AG04449 (cell line): ENCODE measurements at places on chromosomes 6 and 20.

GRCh38 chr20:24670341-24670872 is 201.0 kb downstream of the SYNDIG1 start:
- DNase-seq: no peak

GRCh38 chr6:119285908-119286625 is 63.5 kb downstream of the MAN1A1 start:
- no peak for DNase-seq

GRCh38 chr6:166257911-166258318 is 50.3 kb downstream of the PRR18 start:
- DNase-seq: no peak

DNA sequence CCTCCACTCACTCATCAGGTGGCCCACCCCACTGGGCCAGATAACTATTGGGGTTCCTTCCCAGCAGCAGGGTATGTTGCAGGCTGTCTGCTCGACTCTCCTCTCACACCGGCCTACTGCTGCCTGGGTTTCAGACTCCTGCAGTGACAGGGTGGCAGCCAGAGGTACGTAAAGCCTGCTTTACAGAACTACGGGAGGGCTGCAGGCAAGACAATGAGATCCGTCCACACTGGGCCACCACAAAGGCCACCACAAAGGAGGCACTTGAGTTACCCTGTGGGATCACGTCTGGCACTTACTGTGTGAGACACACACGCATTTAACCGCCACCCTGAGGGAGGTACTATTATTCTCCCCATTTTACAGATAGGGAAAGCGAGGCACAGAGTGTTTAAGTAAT is 78.5 kb downstream of the NFATC2 start:
- DNase-seq: no peak

DNA sequence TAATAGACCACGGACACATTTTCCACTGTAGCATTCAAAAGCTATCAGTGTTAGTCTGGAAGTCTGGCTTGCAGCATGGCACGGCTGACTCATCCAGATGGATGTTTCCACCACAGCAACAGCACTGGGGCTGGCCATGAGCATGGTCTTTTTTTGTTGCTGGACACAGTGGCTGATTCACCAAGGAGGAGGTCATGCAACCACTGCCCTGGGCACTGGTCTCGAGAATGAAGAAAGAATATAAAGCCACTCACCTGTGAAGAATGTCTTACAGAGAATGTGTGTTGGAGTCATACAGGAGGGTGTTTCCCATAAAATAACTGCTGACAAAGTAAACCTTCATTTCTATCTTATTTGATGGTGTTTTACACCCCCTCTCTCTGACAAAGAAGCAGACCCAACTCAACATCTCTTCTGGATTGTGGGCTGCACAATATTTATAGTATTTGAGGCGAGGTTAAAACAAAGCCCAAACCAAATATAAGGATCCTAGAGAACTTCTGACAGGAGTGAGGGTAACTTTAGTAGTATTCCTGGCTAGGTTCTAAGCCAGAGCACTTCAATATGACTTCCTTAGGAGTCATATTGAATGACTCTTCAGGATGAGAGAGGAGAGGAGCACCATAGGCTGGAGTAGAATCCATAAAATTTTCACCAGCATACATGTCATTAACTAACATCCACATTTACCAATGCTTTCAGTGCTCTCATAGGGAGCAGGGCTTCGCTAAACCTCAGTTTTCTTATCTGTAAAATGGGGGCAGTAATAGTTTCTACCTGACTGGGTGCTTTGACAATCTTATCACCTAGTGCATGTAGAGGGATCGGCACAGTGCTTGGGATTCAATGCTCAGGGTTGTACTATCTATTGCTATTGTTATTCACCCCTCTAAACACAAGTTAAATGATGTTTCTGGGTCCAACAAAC is 121.4 kb downstream of the KIF13A start:
- no peak for DNase-seq

DNA sequence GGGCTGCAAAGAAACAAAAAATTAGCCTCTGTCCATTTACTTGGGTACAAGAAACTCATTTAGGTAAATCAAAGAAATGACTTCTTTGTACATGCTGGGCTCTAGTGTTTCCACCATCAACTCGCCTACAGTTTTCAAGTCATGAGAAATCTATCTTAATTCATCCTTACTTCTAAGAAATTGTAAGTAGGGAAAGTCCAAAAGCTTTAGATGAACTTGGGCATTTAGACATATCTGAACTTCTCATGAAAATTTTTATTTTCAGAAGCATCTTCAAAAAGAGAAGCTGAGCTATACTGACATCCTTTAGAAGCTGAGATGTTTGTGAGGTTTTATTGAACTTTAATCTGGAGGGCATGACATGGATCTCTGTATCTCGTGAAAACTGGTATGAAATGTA is 117.3 kb downstream of the MYB start:
- DNase-seq: no peak

DNA sequence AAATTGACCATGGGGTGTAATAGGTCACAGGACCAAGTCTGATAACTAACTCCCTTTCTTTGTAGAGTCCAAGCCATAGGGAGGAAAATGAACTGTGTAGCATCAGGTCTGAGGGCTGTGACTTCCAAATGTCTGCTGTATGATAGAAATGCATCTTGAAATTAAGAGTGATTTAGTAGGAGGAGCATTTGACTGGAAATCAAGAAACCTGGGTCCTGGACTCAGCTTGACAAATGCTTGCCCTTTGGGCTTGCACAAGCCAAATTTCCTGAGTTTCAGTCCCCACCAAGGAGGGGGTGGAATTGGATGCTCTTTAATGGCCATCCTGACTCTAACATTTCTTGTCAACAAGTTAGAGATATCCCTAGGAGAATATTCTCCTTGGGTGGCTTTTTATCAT is 187.0 kb downstream of the PDE7B start:
- DNase-seq: no peak

DNA sequence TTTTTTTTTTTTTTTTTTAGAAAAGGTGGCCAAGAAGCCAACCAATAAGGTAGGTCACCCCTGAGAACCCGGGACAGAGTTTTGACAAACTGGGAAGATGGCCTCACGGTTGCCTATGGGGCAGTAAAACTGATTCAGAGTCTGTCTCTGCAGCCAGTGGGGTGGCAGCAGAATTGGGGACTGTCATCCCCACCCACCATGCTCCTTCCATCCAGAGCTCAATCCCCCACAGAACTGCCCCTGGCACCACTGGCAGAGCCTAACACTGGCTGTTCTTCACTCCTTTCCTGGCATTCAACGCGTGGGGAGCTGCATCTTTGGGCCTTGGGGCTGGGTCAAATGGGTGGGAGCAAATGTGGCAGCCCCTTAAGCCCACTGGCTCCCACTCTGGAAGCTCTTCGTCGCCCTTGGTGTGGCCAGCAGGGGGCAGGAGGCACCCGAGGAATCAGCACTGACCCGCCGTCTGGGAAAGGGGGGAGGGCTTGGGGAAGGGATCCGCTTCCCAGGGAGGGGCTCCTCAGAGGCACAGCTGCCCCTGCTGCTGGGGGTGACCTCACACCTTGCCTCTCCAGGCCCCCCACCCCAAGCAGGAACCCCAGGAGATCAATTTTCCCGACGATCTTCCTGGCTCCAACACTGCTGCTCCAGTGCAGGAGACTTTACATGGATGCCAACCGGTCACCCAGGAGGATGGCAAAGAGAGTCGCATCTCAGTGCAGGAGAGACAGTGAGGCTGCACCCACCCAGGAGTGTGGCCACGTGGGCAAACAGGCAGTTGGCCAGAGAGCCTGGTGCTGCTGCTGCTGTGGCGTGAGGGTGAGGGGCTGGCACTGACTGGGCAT is 10.4 kb downstream of the CD40 start:
- no peak for DNase-seq

DNA sequence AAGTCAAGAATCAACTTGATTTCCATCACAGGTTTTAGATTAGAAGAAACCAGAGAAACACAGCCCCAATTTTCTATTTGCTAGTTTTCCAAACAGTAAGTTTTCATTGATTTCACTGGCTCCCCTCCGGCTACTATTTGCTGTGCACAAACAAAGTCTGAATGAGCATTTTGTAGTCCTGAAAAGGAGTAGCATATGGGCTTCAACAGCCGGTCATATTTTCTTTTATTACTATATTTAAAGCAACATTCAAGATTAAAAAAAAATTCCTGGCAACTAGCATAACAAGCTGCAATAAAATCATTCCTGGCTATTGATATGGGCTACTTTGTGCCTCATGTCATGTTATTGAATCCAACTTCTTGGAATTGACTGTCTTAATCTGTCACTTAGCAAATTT is 48.3 kb downstream of the CARMIL1 start:
- no peak for DNase-seq

DNA sequence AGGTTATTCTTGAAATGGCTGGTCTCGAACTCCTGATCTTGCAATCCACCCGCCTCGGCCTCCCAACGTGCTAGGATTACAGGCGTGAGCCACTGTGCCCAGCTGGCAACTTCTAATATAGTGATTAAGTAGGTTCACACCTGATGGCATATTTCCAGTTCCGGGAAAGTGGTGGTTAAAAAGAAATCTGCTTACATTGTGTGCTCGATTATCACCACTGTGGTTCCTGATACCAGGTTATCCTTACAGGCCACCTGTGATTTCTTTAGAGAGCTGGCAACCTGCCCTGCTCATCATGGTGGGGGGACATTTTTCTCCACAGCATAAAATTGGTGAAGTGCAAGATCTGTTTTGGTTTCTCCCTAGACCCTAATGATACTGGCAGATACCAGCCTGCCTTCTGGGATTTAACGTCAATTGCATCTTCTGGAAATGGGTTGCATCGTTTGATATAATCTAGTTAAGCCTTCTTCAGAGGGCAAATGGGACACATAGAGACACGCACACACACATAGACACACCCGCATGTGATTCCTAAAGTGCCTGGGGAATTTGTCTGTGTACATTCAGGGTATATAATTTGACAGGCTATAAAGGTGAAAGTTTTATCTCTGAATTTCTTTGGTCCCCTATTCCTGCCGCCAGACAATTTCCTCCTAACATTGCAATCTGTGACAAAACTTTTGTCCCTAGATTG is 49.7 kb upstream of the CITED2 start:
- DNase-seq: no peak

DNA sequence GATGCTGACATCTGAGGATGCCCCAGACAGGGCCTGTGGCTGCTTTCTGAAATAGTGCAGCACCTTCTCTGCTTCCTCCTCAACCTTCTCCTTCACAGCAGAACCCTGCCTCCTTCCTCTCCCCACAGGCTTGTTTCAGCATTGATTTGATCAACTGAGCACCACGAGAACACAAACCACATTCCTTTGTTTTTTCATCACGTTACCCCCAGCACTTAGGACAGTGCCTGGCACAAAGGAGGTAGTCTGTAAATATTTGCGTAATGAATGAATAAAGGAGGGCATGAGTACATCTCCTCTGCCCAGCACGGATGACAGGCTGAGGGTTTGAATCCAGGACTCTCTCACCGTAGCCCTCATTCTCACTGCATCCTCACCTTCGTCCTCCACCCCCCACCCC is 21.3 kb upstream of the WFDC2 start:
- no peak for DNase-seq

DNA sequence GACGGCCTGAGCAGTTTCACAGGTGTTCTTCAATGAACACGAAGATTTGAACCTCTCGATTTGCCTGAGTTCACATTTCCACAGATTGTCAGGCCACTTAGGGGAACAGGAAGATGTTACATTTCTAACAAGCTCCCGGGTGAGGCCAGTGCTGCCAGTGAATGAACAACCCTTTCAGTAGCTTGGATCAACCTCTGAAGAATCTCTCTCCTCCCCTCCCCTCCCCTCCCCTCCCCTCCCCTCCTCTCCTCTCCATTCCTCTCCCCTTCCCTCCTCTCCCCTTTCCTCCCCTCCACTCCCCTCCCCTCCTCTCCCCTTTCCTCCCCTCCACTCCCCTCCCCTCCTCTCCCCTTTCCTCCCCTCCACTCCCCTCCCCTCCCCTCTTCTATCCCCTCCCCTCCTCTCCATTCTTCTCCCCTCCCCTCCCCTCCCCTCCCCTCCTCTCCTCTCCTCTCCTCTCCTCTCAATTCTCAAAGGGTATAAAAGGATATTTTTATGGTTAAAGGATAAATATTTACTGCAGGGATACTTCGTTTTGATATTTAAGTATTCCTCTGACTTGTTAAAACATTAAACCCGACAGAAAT is 114.1 kb upstream of the INSM1 start:
- no peak for DNase-seq

DNA sequence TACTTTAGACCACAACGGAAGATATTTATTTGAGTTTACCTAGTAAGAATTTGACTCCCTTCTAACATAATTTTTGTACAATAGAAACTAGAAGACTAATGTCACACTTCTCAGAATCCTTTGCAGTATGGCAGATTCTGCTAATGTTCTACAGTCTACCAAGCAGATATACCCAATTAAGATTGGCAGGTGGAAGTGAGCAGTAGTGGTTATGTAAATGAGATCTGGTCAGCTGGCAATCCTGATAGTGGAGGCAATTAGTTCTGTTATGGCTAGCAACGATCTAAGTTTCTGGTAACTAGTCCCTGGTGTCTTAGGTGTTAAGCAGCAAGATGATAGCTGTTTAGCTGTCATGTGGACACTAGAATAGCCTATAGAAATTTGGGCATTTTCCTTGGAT is 101.0 kb downstream of the CENPW start:
- DNase-seq: no peak

DNA sequence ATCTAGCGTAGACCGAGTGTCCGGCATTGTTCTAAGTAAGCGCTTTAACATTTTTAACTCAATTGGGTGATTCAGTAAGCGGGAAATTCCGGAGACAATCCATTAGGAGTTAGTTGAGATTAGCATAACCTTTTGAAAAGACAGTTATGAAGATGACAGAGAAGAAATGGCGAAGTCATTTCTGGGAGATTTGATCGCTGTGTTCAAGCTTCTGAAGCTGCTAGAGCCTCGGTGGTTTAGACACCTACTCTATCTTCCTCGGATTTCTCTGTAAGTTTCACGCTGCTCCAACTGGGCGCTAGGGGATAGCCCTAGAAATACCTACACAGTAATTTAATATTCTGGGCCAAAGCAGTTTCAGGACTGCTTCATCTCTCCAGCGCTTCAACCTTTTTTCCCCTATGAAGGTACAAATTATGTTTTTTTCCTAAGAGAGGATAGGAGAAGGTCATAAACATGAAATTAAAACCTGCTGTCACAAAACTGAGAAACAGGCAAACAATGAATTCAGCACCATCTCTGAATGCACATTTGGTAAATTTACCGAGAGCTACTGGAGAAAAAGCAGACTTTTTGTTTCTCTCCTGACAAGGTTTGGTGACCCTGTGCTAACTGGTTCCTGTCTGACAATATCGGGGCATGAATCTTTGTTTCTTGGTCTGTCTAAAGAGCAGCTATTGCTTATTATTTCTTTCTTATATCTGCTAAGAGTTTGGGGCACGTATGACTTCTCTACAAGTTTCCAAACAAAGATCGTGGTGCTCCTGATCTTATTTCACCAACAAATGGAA is 22.4 kb downstream of the ZNF311 start:
- DNase-seq: no peak

DNA sequence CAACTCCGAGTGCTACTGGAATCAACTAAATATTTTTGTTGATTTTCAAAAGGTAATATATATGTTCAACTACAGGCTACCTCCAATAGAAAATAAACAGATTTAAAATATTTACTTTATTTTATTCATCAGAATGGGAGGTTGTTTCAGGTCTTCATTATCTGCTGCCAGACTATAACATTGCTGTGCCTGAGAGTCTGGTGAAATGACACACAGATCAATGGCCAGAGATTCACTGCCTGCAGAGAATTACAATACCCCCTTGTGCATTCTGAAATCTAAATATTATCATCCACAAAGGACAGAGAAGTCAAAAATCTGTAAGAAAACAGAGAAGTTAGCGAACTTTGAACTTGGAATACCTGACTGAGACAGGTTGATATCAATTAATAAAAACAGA is 667.8 kb upstream of the GJE1 start:
- DNase-seq: no peak
